NCI-H748 treated with DMSO at 0.1 percent for 48 hours (cell line): ENCODE measurements at places on chromosomes 7 and 10.
A peak's percentile ranks its signal among the peaks of the same experiment; 100 is the strongest.

- no peak for DNase-seq
Observed at GRCh38 chr7:22564511-22565045, 64.6 kb upstream of the STEAP1B start.

DNA sequence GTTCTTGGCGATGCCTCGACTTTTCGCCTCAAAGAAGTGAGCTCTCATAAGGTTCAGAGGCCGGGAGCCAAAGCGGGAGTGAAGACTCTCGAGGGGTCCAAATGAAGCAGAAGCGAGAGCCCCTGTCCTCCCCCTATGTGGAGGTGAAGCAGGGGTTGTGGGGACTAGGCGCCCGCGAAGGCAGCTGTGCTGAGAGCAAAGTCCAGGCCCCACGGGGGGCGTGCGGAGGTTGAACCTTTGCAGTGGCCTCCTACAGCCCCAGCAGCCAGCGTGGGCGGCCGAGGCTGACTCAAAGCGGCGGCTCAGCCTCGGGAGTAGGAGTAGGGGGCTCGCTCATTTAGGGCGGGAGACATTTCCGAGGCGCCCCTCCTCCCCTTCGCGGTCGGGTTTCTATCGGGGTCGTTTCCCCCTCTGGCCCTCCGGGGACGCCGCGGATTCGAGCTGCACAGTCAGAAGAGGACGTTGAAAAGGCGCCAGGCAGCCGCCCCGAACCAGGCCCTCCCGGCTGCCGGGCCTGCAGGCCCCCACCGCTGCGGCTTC, 553 bp upstream of the ADD3 start:
- DNase-seq = peak; percentile 4

GRCh38 chr10:45592926-45593325, 79.6 kb downstream of the ZFAND4 start:
- no peak for DNase-seq

GRCh38 chr10:74255214-74255613, 104.2 kb downstream of the ADK start:
- peak; percentile 54 for DNase-seq

- DNase-seq = no peak
Observed at GRCh38 chr10:4851846-4852245, 25.8 kb downstream of the AKR1E2 start.

DNA sequence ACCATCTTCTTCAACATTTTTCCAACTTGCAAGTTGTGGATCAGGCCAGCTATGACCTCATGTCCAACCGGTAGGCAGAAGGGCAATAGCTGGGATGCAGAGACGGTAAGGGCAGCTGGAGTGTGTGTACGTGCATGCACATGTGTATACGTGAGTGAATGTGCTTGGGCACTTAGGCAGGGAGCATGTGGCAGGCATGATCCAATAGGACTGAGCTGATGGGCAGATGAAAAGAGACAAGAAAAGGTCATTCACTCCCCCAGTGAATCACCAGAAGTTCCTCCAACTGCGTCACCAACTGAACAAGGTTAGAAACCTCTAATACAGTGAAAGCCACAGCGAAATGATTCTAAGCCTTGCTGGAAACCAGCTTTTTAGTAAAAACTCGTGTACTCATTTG, 176.1 kb downstream of the FGFR2 start:
- DNase-seq = no peak

DNA sequence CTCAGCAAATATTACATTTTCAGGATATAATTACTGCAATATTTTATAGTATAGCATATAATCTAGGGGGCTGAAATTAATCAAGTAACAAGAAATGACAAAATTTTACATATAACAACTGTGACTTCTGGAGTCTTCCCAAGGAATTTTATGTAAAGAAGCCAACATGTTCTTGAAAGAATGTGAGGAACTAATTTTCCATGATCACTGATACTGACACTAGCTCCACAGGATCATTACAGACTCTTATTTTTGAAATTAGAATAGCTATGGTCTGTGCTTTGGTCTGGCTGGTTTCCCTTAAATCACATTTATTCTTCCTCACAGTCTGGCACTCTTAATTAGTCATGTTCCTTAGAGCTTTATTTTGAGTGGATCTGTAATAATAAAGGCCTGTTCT, 267.7 kb upstream of the SEMA3A start:
- DNase-seq = no peak

GRCh38 chr10:114368057-114368391, 36.3 kb downstream of the AFAP1L2 start:
- DNase-seq = no peak

DNA sequence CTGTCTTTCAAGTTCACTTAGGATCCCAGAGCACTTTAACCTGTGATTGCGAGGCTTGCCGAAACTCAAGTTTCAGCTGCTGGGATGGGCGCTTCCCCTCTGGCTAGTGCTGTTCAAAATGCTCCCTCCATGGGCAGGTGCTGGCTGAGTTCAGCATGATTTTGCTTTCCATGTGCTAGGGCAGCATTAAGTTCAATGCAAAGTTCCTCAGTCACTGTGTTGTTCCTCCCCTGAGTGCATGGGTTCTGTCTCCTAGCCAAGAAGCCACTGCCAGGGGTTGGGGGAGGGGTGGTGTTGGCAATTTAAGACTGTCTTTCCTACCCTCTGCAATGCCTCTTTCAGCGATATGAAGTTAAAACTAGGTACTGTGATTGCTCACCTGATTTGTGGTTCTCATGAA, 56.5 kb upstream of the HELLS start:
- no peak for DNase-seq

DNA sequence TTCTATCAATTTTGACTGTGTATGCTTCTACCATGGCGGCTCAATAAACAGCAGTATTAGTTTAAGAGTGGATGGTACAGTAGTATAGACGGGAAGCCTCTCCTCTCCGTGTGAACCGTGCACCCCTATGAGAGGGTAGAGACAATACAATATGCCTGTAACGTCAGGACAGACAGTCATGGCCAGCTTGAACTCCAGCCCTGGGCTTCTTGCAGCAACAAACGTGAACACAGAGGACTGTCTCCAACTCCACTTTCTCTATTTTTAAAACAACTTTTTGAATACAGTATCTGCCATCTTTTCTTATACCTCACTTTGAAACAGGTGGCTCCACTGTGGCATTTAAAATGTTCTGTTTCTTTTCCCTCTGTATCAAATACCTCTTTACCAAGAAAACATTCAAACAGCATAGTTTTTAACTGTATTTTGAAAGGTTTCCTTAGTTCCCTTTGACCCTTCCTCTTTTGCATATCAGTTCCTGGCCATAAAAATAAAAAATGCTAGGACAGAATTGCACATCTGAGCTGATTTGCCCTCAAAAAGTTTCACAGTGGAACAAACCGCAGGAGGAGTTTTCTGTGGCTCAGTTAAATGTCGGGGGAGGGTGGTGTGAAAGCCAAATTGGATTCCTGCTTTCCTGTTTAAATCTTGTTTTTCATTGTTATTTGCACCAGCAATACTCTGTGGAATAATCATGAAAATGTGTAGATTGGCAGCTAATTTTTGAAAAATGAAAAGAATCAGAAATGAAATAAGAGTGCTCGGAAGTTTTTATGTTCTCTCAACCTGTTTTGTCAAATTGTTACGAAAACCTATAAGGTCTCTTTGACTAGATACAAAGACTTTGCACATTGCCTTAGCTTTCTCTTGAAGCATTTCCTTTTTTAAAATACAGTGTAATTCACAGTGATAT, 8.0 kb downstream of the IKZF1 start:
- DNase-seq = no peak

DNA sequence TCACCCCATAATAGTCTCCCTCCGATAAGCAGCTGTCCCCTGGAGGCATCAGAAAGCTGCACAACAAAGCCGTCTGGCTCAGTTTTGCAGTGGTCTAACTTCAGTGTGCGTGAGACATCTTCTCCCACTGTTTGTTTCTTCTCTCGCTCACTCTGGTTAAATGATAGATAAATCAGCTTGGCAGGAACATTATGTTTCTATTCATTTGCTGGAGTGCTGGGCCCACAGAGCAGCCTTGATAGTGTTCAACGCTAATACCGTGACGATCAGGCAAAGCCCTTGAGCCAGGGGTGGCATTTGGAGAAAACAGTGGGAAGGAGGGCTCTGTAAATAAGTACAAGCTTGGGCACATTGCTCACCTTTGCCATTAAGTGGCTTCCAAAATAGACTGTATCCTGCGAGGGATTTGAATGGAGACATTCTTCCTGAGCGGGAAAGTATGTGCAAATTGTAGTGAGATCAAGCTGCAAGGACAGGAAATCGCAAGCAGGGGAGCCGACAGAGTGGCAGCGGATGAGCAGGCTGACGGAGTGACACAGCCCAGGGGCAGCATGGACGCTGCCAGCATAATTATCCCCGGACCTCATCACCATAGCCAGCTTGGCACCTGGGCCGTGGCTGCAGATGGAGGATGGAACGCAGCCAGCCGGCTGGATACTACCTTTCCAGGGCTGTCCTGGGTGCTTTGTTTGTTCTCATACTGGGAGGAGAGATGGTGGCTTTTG, 256.8 kb upstream of the FZD8 start:
- no peak for DNase-seq

- no peak for DNase-seq
Observed at GRCh38 chr7:7157887-7158271, 24.5 kb upstream of the C1GALT1 start.

DNA sequence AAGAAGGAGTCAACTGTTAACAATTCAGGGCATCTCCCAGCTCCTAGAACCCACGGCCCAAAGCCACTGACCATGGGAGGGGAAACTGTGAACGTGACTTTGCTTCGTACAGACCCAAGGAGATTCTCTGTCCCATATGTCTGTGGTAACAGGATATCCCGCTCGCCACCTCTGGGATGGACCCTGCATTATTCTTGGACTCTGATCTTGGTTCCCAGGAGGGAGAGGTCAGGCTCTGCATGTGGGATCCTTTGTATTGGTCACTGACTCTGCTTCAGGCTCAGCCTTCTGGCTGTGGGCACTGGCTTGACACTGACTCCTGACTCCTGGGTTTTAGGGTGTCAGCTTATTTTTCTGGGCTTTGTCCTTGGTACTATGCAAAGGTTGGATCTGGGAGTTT, 13.5 kb upstream of the MBL2 start:
- DNase-seq = no peak

GRCh38 chr7:127776776-127777386, 124.9 kb downstream of the SND1 start:
- DNase-seq = no peak

- no peak for DNase-seq
Observed at GRCh38 chr10:126659750-126660149, 10.7 kb downstream of the C10orf90 start.

- no peak for DNase-seq
Observed at GRCh38 chr7:130899071-130899560, 165.1 kb upstream of the KLF14 start.

- no peak for DNase-seq
Observed at GRCh38 chr7:132461032-132461592, 115.2 kb downstream of the PLXNA4 start.

GRCh38 chr10:33115738-33116719, 158.0 kb upstream of the ITGB1 start:
- DNase-seq = peak; percentile 13
